ENCODE measurements at places on chromosomes 13 and 19.

- no peak for DNase-seq
Observed at GRCh38 chr13:51181786-51182383, 40.3 kb upstream of the FAM124A start.

DNA sequence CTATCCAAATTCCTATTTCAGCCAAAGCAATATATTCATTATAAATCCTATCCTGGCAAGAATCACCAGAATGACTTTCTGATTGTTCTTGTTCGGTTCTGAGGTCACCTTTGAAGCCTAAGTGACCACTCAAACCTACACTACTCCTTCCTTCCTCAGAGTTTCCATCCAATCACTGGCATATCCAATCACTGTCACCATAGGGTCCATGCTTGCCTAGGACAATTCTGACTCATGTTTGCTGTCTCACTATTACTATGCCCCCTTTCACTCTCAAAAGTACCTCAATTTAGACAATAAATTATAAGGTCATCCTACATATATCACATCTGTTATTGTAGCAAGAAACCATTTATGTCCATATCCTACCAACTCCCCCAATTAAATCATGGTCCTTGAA is 58.9 kb downstream of the UBL3 start:
- DNase-seq = no peak

DNA sequence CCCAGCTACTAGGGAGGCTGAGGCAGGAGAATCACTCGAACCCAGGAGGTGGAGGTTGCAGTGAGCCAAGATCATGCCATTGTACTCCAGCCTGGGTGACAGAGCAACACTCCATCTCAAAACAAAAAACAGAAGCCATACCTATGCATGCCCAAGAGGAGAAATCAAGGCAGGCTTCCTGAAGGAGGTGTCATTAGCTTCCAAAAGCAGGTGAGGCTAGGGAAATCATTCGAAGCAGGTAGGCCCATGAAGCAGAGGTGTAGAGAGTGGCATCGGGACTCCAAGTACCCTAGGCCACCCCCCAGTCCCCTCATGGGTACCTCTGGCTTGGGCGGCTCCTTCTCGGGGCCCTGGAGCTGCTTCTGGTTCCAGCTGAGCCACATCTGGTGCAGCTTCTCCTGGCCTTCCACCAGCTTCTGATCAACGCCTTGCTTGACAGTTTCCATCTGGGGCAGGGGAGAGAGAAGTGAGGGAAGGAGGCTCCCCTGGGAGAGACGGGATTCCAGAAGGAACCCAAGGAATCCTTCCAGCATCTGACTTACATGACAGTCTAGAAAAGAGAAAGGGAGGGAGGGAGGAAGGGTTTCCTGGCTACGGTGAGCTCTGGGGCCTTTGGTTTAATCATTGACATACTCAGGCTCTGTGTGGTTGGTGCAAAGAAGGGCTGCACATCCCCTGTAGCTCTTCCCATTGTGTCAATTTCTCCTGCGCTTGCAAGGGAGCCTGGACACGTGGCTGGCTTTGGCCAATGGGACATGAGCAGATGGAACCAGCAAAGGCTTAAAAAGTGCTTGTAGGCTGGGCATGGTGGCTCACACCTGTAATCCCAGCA is 13.1 kb upstream of the TICAM1 start:
- no peak for DNase-seq

DNA sequence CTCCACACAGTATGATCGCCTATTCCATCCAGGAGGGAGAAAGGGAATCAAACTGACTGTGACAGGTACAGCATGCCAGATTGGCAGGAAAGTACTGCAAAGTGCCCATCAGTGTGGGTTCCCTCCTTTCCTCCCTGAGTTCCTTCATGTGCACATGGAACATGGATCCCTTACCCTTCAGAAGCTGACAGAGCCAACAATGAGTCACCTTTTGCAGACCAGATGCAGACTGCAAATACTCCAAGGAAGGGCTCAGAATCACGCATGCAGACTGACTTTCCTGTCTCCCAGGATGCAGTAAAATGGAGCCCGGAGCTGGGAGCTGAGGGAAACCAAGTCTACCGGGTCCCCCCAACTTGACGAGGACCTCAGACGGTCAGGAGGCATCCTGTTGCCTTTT is 41.8 kb downstream of the SACS start:
- DNase-seq = no peak
